ENCODE measurements at places on chromosomes 3 and 15. TPM values are rescaled to one million over a fixed set of nuclear protein-coding genes. Genes with fewer than 3 reads are reported as not detected.

DNA sequence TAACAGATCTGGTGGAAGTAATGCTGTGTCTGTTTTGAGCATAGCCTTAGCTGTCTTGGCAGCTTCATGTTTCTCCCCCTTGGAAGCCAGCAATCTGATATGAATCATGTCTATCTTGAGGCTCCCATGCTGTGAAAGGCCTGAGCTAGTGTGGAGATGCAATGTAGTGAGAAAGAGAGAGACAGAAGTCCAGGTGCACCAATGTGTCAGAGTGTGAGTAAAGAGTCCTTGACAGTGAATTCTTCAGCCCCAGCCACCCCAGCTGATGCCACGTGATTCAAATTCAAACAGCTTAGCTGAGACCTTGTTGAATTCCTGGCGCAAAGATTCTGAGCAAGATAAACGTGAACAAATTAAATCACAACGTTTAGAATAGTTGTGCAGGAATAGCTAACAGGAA lies 704.2 kb downstream of the EDEM1 start:
- DNase-seq, result no peak

Gene EXD1
- not detected for polyA plus RNA-seq

DNA sequence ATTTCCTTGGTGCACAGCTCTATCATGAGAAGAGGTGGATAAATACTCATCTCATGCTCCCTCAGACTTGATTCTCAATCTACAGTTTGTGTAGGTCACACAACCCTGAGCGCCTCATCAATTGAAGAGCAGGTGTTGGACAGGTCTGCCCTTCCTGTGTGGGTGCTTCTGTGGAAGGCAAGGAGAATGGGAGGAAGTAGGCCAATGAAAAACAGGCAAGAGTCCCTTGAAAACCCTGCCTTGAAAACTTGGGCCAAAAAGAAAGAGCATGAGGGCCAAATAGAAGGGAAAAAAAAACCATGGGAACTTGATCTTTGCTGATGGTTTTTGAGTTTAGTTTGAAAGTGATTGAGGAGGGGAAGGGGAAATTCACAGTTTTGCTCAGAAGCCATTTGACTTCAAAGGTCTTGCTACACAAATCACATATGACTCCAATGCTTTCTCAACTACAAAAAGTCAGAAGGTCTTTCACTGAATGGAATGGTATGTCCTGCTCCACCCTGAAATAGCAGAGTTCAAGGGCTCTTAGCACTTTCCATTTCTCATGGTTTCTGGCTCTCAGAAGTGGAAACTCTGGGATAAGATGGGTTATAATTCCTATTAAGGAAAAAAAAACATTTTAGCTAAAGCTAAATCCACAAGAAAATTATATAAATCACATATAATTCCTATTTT lies 37.2 kb upstream of the TM4SF1 start:
- no peak for DNase-seq

- peak; percentile 12 for DNase-seq
Measured at GRCh38 chr3:17023006-17023664, 138.4 kb downstream of the PLCL2 start.

GRCh38 chr3:7574435-7574834 lies 713.5 kb downstream of the GRM7 start:
- DNase-seq, result no peak

Gene GOLGA8S
- 0.03 TPM for polyA plus RNA-seq

DNA sequence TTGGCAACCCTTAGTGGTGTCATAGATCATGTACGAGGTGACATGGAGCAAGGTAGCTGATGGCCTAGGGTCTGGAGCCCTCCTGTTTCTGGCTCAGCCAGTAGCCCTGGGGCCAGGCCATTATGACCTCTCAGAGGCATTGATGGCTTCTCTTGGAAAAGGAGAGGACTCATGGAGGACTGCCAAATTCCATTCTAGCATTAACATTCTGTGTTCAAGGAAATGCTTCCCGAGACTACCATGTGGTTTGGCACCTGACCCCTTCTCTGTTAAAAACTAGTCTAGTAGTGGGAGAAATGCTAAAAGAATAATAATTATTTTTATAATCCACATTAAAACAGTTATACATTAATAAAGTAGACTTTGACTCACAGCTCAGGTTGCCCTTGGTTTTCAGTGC lies 40.2 kb upstream of the ADAMTSL3 start:
- no peak for DNase-seq

GRCh38 chr15:33701304-33701696 lies 267.0 kb upstream of the CHRM5 start:
- no peak for DNase-seq

DNA sequence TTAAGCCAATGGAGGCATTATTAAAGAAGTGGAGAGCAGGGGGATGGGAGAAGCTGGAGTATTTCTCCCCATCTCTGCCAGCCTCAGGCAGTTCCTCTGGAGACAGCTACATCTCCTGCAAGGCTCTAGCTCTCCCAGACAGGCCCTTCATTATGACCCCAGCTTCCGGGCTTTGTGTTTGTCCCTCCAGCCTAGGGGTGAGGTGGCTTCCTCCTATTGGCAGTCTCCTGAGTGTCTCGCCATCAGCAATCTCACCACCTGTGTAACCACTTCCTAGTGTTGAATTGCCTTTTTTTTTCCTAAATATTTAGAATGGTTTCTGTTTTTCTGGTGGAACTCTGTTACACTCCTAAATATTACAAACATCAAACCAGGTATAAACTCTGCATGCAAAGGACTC lies 122.3 kb downstream of the FAM174B start:
- DNase-seq, result no peak

DNA sequence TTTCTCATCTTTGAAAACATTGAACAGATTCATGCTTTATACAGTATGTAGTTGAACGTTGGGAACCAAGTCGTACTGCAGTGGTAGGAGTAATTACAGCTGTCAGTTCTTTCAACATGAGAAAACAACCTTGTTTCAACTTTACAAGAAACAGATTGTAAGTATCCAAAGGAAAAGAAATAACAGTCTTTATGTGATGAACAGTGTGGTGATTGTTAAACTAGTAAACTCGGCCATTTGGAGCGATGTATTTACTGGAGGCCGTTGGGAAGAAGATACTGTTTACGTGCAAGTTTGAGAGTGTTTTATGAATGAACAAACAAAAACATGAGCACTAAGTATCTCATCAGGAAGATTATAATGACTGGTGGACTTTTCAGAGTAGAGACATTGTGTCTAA lies 48.4 kb downstream of the EPHA3 start:
- DNase-seq, result no peak

GRCh38 chr3:54873059-54874010 lies 54.5 kb downstream of the LRTM1 start:
- DNase-seq, result peak; percentile 27

DNA sequence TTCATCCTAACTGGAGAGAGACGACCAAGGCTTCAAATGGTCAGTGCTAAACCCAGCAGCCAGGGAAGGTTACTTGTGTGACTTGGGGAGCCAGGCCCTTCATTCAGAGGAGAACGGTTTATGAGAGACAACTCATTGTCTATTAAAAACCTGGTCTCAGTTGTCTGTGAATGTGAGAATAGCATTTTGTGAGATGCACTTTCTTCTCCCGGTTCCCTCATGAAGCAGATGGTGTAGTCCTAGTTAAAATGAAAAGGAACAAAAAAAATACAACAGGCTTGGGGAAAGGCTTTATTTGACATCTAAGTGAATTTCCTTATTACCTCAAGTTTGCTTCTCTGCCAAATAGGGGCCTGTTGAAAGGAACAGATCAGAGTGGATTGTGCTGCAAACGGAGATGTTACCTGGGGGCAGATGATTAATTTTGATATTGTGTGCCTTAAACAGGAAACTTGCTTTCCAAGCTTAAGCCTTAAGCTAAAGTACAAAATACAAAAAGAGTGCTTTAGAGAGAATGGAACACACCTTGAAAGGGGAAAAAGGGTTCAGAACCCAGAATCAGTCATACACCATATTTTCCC lies 202.7 kb upstream of the BHLHE40 start:
- DNase-seq, result no peak

DNA sequence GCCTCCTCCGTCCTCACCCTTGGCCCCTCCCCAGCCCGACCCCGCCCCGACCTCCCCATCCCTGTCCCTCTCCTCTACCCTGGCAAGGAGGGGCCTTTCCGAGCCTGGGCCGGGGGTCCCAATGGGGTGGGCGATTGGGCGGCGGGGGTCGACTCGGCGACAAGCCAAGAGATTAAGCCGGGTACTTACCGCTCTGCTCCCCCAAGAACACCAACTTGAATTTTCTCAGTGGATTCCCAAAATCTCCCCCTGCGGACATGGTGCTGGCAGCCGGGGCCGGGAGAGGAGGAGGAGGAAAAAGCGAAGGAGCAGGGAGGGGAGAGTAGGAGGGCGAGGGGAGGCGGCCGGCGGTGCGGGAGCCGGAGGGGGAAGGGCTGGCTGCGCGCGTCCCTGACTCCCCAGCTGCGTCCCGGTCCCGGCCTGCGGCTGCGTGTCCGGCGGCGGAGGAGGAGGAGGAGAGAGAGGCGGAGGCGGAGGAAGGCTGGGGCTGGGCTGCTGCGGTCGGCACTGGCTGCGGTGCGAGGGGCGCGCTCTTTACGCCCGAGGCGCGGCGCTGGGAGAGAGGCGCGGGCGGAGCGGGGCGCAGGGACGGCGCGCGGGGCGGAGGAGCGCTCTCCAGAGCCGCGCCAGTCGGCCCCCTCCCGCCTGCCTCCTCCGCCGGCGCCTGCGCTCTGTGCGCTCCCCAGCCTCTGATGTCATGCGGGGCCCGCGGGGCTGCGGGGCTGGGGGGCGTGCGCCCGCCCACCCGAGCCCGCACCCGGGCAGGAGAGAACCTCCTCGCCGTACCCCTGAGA lies at the start of gene RAB6B:
TSS of gene RAB6B (minus strand) at position 675 of the 794 bp plus-strand sequence. CDS start at position 259, 416 bp downstream.
- peak; percentile 20 for DNase-seq

DNA sequence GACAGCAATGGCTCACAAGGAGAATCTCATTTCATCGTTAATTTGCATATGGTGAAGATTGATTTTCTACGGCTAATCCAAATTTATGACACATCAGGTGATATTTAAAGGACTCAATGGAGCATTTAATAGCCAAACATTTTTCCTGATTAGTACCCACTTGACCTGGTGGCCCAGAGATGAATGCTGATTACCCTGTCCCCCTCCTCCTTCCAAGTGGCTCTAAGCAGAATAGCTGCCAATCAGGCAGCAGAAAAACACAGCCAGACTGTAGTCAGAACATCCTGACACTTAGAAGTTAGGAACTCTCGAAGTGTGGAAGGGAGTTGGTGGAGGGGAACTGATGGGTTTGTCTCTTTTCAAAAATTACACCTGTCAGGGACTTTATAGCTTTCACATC lies 302.5 kb downstream of the ZNF621 start:
- no peak for DNase-seq

DNA sequence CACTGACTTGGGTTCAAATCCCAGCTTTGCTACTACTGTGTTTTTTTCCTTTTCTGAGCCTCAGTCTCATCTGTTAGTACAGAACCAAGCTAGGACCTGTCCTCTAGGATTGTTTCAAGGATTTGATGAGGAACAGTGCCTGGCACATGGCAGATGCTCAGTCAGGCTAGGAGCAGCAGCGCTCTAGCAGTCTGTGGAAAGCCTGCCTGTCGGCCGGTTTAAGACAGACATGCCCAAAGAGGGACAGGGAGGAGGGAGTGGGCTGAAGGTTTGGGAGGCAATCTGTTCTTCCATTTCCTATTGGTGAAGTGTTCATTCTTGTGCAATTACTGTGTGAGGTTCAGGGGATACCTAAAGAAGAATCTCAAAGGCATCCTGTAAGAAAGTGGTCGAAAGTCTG lies 35.1 kb upstream of the RGMA start:
- no peak for DNase-seq

GRCh38 chr15:68794863-68795262 lies 25.8 kb downstream of the ANP32A start:
- no peak for DNase-seq

GRCh38 chr15:101310161-101310480 lies 15.1 kb upstream of the SNRPA1 start:
- DNase-seq, result no peak

DNA sequence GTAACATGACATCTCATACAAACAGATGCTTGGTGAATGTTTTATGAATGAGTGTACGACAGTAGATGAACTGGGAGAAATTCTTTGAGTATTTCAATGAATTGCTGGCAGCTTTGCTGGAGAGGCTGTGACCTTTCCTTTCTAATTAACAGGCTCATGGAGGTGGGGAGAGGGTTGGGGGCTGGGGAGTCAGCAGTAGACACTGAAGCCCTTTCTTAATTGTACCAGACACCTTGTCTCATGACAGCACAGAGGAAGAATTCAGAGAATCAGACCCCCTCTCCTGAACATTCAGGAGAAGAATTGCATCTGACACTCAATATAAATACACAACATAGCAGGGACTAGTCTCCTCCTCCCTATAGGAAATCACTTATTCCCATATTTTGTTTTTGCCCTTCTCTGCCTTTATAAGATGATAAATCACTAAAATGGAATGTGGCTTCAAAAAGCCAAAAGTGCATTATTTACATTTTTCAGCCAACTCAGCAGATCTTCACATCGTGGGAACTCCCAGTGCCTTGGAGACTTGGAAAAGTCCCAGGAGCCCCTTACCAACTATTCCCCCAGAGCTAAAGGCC lies 66.2 kb upstream of the TPM1 start:
- DNase-seq, result peak; percentile 64

Gene SOX14
- not detected for polyA plus RNA-seq

DNA sequence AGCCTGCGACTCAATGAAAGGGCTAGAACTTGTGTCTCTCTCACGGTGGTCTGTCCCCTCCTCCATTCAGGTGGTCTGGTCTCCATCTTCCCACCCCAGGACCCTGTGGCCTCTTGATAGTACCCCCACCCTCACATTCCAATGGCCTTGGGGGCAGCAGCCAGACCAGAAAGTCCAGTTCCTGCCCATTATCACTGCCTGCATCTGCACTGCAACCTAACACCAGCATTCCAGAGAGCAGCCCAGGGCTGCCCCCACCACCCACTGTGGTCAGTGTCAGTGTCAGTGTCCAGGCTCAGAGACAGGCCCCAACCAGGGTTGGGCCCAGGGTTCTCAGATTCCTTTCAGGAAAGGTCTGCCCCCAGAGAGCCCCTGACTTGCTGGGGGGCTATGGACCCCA lies 12.6 kb downstream of the IGDCC3 start:
- no peak for DNase-seq

DNA sequence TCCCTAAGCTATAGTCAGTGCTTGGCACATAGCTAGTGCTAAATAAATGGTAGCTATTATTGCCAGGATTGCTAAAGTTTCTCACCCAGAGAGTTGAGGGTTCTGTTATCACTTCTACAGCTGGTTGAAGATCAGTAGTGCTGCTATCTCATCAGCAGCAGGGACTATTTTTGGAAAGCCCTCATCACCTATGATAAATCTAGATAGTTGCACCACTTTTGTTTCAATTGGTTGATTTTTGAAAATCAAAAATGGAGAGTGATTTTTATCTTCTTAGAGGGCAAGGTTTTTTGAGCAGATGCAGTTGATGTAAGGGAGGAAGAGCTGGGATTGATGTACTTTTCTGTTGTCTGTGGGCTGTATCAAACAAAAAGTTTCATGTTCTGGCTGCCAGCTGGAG lies 101.6 kb downstream of the ST6GAL1 start:
- no peak for DNase-seq

Gene KIF15
- 3.7 TPM for polyA plus RNA-seq

DNA sequence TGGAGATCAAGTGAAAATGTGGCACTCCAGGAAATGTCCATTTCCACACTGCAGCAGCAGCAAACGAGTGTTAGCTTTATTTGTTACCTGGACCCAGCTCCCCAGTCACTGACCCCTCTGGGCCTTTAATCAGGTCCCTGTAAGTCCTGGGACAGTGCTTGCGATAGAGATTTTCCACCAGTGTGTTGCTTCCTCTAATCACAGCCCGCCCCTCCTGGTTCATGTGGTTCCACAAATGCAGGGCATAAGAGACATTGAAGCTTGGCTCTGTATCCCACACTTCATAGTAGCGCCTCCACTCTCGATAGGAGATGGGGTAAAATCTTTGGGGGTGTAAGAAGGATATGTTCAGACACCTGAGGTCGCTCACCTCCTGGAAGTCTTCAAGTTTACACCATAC lies 8.0 kb downstream of the A4GNT start:
- DNase-seq, result no peak

All from IMR-90 (cell line).